Endothelial cell of umbilical vein (primary cell): ENCODE measurements at places on chromosomes 6 and 20. TPM values are rescaled to one million over a fixed set of nuclear protein-coding genes. Genes with fewer than 3 reads are reported as not detected.

DNA sequence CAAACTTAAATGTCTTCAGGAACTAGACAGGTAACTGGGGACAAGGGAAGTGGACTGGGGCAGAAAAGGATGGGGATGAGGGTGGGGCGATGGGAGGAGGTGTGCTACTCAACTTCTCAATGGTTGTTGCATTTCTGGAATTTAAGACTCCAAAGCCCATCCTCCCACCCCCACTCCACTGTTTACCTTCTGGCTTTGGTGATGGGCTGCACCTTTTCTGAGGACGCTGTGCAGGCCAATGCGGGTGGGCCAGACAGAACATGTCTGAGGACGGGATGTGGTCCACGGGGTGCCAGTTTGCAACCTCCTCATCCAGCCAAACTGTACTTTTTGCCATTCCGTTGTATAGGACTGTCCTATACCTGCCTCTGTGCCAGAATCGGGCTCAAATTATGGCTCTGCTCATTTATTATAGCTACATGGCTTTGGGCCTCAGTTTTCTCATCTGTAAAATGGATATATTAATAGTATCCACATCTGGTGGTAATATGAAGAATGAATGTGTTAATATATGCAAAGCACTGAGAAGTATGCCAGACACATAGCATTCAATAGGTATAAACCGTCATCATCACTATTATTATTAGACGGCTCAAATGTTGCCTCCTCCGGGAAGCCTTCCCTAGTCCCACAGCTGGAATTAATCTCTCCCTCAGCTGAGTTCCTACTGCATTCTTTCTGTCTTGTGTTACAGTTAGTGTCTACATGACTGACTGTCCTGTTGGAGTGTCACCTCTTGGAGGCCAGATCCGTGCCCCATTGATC, 31.0 kb upstream of the VEGFA start:
- DNase-seq, result no peak

- no peak for DNase-seq
Measured at GRCh38 chr20:13340088-13340487, 119.0 kb downstream of the ISM1 start.

The BMP2 gene
- 11.1 and 15.7 TPM in 2 replicates for total RNA-seq

The SLC26A8 gene
- not detected in 2 replicates for total RNA-seq

The MYB gene
- total RNA-seq, result 0.53 and 0.58 TPM in 2 replicates

The TCP11 gene
- total RNA-seq, result not detected in 2 replicates

The FHL5 gene
- total RNA-seq, result not detected in 2 replicates
